ENCODE measurements at places on chromosomes 2 and 18.

GRCh38 chr2:186381573-186381972, 104.5 kb upstream of the ZC3H15 start:
- no peak for DNase-seq

- DNase-seq = no peak
Observed at GRCh38 chr2:150538651-150539201, 51.3 kb upstream of the RND3 start.

- no peak for DNase-seq
Observed at GRCh38 chr2:112754564-112754963, 9.8 kb downstream of the CKAP2L start.

- no peak for DNase-seq
Observed at GRCh38 chr2:121248766-121249343, 36.1 kb downstream of the TFCP2L1 start.

DNA sequence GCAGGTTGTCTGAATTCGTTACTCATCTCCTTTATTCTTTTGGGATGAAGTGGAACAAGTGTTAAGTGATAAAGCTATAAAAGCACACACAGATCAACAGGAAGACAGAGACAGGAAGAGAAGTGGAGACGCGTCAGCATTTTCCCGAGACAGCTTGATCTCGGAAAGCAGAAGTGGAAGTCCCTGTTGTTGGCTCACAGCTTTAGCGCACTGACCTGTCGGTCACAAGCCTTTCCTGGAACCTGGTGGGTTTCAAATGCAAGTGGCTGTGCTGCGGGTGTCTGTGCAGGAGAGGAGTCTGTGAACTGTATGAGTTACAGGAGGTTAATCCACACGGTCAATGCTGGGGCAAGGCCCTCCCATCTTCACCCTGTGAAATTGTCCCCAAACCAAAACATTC, 116.6 kb upstream of the PELI1 start:
- DNase-seq = no peak

DNA sequence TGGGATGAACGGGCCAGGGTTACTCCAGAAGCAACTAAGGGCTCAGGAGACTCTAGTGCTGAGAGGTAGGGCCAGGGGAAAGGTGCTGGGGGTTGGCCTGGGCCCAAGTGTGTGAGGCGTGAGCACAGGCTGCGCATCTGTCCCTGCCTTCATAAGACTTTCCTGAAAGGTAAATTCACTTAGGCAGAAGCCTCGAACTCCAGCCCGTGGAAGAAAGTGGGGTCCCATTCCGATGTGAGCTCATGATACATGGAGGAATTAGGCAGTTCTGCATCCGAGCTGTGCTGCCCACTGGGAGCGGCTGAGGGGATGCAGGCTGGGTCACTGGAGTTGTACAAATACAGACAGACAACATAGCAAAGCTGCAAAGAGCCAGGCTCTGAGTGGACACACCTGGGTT, 16.2 kb downstream of the PARD6G start:
- DNase-seq = no peak

- DNase-seq = no peak
Observed at GRCh38 chr2:177474998-177475397, 82.4 kb downstream of the AGPS start.

DNA sequence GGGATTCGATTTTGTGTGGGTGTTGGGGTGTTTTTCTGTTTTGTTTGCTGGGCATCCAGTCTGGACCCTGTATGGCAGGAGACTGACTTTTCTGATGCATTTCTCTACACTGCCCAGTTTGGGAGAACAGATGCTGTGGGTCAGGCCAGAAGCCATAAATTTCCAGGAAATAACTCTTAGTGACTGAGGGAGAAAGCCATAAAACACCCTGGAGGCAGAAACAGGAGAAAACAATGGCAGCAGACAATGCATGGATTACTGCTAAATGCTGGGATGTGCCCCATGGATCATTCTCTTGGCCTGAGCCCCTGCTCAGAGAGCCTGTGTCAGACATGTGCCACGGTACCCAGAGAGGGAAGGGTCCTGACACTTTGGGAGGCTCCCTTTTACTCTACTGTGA, 133.6 kb upstream of the CAPN13 start:
- DNase-seq = no peak
